ENCODE measurements at places on chromosomes 3 and 15.

DNA sequence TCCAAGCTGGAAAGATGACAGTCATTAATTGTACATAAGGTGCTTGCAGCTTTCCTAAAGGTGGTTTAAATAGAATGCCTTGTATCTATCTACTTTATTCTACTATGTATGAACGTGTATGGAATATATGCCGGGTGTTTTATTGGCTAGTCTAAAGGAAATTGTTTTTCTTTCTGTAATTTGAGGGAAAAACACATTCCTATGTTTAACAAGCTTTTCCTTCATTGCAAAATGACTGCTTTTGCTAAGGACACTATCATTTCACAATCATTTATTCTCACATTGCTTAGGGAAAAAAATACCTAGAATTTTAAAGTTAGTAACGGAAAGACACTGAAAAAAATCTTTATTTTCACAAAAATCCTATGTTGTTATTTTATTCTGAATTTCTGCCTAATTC is 141.7 kb downstream of the WDR76 start:
- no peak for DNase-seq

DNA sequence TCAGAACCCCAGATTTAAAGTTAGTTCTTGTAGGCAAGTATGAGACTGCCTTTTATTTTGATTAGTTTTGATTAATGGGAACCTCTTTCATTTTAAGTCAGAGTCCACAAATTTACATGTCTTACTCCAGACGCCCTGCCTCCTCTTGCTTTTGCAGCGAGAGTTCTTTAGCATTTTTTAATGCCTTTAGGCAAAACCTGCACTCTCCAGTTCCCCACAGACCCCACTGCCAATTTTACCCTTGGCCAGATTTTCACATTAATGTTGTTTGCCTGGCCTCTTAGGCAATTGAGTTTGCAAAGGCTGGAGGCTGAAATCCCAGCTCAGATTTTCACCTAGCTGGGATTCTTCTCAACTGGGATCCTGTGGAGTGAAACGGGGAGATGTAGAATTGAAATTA is 85.8 kb downstream of the GAP43 start:
- no peak for DNase-seq

- no peak for DNase-seq
These were observed 333.3 kb upstream of the THBS1 start for GRCh38 chr15:39247574-39247973.

- no peak for DNase-seq
These were observed 615.8 kb upstream of the ZNF385D start for GRCh38 chr3:22366781-22367180.

DNA sequence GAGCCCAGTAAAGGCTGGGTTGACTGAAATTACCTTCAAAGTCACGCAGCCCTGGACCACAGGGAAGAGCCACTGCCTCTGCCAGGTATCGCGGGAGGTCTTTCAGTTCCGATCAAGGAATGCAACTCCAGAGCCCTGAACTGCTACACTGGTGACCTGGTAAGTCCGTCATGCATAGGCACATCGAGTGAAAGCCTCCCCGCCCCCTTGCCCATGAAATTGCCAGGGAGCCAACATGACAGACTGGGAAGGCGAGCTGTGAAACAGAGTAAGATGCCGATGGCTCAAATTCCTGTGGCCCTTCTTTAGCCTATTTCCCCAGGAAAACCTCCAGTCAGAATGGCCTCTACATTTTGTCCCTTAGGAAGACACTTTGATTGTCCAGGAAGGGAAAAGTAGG is 2.3 kb upstream of the GP5 start:
- DNase-seq: no peak

DNA sequence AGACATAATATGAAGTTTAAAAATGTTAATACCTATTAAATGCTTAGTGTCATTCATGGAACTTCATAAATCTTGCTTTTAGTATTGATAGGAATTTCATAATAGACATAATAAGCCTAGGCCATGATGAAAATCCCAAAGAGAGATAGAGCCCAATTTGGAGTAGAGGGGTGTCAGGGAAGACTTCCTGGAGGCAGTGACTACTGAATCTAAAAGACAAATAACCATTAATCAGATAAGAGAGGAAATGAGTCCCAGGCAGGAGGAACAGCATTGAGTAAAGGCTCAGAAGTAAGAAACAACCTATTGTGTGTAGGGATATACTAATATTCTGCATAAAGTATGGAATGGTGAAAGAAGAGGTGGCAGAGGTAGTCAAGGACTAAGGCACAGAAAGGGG is 126.9 kb upstream of the MRPS22 start:
- DNase-seq: no peak

DNA sequence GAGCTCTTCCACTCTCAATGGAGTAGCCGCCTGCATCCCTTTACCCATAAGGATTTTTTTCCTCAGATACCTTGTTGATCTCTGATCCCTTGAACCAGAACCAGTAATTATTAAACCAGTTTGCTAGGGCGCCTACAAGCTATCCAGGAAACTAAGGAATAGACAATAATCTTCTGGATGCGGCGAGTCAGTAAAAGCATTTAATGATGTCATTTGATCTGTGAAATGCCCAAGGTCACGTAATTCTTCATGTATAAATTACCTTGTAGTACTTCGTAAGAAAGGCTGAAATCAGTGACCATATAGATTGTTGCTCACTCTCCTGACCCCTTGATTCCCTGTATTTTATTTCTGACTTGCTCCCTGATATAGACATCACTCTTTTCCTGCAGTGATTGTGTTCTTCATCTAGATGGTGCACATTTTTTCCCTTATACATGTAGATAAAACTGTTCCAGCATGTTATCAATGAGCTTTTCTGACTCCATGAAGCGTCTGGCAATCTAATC is 548.6 kb upstream of the NAALADL2 start:
- no peak for DNase-seq

DNA sequence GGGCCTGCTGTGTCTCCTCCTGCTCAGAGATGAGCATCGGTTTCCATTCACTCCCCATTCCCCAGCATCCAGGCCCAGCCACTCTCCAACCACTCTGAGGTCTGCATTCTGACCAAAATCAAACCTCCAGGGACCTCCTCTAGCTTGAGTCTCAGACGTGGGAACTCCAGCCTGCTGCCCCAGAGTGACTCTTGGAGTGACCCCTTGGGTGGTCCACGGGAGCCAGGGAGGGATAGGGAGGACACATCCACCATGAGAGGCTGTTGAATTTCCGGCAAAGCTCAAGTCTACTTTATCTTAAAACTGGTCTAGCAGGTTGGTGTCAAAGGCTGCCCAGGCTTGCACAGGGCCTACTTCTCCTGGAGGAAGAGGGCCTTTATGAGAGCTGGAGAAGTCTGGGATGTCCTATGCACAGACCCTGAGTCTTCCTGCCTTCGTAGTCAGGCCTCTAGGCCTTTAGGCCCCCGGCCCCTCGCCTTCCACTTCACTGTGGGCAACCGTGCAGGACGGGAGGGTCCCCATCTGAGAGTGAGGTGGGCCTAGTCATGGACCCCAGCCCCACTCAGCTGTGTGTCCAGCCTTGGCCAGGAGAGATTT is 8.9 kb downstream of the CISH start:
- DNase-seq: no peak

- DNase-seq: no peak
These were observed 22.4 kb downstream of the RLBP1 start for GRCh38 chr15:89198934-89199333.

DNA sequence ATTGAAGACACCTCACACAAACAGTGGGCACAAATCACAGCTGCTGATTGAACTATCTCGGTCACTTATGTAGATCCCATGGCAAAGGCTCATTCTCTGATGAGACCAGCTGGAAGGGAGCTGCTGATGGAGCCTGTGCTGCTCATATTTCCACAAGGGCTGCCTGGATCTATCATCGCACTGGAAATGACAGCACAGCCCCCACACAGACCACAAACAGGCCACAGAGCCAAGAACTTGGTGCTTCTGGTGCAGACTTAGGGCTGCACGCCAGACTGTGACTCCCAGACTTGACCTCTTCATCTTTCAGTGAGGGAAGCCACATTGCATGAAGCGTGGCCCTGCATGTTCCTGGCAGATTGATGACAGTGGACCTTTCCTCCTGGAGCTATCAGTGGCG is 197.6 kb downstream of the MINAR1 start:
- no peak for DNase-seq

- no peak for DNase-seq
These were observed 6.9 kb upstream of the CLPX start for GRCh38 chr15:65192016-65192415.

- DNase-seq: peak; percentile 66
These were observed 10.8 kb downstream of the FOXL2 start for GRCh38 chr3:138935863-138936740.

DNA sequence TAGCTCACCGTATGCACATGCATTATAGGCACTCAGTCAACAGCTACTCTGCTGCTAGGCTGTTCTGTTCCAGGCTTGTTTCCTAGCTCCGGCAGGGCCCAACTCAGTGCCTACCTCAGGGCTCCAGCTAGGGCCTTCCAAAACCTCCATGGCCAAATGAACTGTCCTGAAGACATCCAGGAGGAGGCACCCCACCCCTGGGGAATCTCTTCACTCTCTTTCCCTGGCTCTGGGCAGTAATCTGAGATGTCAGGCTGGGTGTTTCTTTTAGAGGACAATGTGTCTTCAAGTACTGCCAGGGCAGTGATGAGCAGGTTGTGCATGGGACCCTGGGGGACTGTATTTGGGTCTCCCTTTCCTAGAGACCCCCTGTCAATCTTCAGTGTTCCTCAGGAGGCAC is 38.3 kb upstream of the TPM1 start:
- DNase-seq: no peak

DNA sequence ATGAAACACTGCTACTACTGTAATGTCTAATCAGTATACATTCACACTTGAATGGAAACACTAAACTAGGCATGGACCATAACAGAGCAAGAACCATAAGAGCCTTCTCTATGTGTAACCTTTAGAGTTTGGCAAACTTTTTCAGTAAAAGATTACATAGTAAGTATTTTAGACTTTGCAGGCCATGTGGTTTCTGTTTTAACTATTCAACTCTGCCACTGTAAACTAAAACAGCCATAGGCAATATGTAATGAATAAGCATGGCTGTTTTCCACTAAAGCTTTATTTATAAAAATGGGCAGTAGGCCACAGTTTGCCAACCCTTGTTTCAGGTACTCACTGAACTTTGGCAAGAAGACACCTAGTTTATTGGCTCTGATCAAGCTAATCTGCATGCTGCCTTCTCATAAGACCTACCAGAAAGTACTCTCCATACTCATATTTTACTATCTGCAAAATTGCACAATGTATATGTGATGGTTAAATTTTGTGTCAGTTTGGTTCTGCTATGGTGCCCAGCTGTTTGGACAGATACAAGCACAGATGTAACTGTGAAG is 46.0 kb downstream of the UACA start:
- no peak for DNase-seq

DNA sequence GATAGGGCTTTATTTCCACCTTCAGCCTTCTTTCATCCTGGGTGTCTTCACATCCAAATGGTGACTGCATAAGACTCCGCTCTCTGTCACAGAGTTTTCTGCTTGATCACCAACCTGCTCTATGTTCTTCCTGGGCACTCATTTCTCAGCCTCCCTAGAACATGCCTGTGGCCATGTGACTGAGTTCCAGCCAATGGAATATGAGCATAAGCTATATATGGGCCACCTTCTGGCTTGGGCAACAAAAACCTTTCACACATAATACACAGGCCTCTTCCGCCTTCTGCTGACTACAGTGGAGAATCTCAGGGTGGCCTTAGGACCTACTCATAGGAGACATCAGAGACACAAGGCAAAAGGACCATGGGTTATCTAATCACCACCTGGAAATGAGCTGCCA is 51.2 kb upstream of the MED12L start:
- no peak for DNase-seq

DNA sequence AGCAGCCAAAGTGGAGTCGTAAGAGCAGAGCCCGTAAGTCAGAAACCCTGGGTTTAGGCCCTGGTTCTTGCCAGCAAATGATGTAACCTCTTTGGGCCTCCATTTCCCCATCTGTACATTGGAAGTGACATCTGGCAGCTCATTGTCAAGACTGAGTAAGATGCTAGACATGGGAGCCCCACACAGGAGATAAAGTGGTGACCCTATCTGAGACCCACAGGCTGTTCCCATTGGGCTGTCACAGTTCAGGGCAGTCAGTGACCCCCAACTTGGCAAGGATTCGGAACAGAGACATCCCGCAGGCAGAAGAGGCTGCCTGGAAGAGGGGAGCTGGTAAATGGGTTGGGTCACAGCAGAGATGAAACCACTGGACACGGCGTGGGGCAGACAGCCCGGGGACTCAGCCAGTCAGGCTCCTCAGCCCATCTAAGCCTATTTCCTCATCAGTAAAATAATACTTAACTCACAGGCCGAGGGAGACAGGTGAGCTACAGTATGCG is 1.8 kb downstream of the CLN6 start:
- DNase-seq: no peak

DNA sequence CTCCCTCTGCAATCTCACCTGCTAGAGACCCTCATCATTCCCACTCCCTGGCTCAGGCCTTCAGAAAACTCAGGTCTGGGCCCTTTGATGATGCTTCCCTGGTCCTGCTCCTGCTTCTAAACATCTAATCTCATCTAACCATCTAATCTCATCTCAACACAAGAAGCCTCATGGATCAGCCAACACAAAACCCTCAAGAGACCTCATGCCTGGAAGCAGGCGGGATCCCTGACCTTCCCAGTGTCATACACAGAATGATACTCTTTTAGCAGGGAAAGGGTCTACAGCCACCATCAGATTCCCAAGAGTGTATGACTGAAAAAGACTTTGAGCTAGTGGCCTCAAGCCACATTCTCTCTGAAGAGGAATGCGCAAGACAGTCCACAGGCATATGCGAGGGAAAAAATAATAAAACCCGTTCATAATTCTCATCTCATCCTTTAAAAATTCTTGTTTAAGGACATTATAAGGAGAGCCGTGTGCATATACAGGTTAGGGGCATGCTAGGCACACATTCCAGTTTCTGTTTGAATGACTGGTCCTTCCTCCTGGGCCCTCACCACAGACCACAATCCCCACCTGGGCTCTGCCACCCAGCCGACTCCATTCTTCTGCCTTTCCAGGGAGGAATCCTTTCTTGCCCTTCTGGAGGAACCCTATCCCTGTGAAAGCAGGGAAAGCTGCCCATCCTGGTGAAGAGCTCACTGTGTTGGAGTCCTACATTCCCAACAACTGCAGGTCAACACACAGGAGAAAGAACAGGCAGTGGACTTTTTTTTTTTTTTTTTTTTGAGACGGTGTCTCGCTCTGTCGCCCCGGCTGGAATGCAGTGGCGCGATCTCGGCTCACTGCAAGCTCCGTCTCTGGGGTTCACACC is 2.2 kb downstream of the ZXDC start:
- peak; percentile 26 for DNase-seq

- DNase-seq: no peak
These were observed 156.8 kb upstream of the PDZRN3 start for GRCh38 chr3:73781541-73781940.

- peak; percentile 9 for DNase-seq
These were observed 475 bp downstream of the SPSB4 start for GRCh38 chr3:141051443-141052200.
